ENCODE measurements at places on chromosomes 1 and 21. TPM values are rescaled to one million over a fixed set of nuclear protein-coding genes. Genes with fewer than 3 reads are reported as not detected.

GRCh38 chr1:147824798-147825197 lies 64.4 kb upstream of the GJA5 start:
- no peak for DNase-seq

GRCh38 chr1:110615548-110616130 lies 9.5 kb upstream of the KCNA2 start:
- no peak for DNase-seq

GRCh38 chr21:42925114-42925926 lies at the start of gene ERVH48-1:
ERVH48-1 (minus strand) TSS chr21:42925630; CDS start chr21:42919006, 6,624 bp downstream.
- no peak for DNase-seq

Gene NOS1AP
- total RNA-seq, result 2.5 TPM

Data from osteocyte (in vitro differentiated cells).